Tibial artery (tissue), 4 donors: ENCODE measurements at places on chromosomes 3 and 15.

- DNase-seq: peak; percentile 8
These were observed 168.2 kb downstream of the TBC1D2B start for GRCh38 chr15:77909182-77909940.

DNA sequence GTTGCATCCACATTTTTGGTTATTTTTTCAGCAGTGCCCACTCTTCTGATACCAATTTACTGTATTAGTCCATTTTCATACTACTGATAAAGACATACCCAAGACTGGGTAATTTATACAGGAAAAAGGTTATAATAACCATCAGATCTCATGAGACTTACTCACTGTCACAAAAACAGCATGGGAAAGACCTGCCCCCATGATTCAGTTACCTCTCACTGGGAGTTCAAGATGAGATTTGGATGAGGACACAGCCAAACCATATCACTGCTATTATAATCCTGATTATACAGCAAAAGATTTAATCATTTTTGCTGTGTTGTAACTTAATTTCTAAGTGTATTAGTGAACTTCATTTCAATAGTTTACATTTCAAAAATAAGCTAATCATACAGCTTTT lies 6.6 kb downstream of the ZBED2 start:
- no peak for DNase-seq

GRCh38 chr15:66931768-66932633 lies 133.4 kb upstream of the SMAD3 start:
- peak; percentile 32 for DNase-seq

- DNase-seq: no peak
These were observed 558.8 kb upstream of the ADAMTS9 start for GRCh38 chr3:65246561-65246960.

- no peak for DNase-seq
These were observed 279.5 kb downstream of the RPLP1 start for GRCh38 chr15:69732133-69732532.

DNA sequence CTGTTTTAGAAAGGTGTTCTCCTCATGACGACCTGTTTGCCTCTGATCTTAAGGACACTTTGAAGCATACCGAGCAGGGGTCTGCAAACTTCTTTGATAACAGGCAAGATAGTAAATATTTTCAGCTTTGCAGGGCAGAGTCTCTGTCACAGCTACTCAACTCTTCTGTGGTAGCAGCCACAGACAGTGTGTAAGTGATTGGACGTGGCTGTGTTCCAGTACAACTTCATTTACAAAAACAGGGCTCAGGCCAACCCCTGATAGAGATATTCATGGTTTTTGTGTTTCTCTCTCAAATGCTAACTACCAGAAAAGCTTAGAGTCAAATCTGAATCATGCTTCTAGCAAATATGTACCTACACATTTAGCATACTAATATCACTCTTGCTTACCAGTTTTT lies 51.5 kb downstream of the TGFBR2 start:
- no peak for DNase-seq

DNA sequence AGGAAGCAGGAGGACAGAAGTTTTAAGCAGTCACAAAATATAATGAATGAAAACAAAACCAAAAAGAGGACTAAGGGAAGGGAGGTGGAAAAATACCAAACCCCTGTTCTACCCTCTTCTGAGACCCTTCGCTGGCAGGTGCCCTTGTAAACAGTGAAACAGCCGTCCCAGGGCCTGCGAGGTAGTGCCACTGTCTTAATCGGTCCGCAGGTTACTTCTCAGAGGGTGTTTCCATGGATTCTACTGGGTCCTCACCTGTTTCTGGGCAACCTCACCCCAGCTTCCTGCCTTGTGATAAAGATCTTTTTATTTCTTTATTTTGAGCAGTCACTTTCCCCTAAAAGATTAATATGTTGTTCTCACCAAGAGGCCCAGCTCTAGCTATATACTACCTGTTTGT lies 65.3 kb downstream of the SLC30A4 start:
- DNase-seq: no peak

DNA sequence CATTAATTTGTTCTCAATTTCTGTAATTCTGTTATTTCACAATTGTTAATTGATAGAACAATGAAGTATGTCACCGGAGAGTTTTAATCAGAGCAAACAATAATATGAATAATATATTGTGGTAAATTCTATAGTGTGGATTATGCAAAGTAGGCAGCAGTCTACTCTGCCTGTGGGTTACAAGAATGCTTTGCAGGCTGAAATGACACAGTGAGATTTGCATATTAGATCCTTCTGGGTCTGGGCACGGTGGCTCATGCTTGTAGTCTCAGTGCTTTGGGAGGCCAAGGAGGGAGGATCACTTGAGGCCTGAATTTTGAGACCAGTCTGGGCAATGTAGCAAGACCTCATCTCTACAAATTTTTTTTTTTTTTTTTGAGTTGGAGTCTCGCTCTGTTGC lies 12.5 kb downstream of the COPG1 start:
- no peak for DNase-seq

DNA sequence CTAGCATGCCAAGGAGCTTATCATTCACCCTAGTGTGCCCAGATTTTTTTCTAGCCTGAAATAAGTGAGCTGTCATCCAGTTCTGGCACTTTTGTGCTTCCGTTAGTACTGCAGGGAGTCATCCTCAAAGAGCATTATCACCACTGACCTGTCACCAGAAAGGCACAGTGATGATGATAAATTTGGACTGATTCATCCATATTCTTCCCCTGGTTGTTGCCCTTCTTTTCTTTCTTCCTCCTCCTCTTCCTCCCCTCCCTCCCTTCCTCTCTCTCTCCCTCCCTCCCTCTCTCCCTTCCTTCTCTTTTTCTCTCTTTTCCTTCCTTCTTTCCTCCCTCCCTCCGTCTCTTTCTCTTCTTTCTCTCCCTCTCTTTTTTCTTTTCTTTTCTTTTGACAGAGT lies 21.3 kb downstream of the SLC35G2 start:
- DNase-seq: no peak

DNA sequence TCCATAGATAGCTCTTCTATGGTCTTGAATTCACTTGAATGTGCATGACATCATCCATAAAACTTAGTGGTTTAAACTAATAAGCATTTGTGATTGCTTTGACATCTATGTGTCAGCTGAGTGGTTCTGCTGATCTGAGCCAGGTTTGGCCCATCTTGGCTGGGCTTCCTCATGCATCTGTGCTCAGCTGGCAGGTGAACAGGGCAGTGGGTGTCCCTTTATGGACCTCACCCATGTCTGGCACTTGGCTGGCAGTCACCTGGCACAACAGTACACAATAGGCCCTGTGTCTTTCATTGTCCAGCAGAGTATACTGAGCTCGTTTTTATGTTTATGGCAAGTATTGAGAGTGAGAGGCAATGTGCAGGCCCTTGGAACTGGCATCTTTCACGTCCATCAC lies 73.7 kb upstream of the CNTN6 start:
- DNase-seq: no peak

DNA sequence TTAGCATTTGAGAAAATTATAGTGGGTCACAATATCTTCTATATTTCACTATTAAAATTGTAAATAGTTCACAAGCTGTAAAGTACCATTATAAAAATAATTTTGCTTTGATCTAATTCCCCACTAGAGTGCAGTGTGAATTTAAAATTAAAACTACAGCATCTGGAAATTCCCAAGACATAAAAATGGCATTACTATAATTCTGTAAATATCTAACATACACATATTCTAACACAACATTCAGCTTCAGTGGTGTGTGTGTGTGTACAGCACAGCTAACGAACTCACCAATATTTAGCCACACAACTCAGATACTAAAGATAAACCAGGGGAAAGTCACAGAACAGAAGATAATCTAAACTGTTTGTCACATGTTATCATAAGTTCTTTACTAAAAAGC lies 424.9 kb upstream of the ZNF385D start:
- no peak for DNase-seq

DNA sequence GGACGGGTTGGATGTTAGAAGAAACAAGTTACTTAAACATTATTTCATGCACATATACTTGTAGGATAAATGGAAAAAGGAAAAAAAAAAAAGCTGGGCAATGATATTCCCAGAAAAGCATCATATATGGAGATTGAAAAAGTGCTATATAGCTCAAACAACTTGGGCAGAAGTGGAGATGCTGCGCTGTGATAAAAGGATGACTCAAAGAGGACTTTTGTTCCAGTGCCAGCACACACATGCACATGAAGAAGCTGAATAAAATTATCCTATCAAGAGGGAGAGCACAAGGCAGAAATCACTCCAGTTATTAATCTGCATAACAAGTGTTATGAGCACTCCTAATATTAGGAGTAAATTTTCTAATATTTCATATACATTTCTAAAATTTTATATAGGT lies 30.9 kb downstream of the FRMD4B start:
- no peak for DNase-seq

GRCh38 chr3:13776253-13777050 lies 103.4 kb downstream of the WNT7A start:
- no peak for DNase-seq

DNA sequence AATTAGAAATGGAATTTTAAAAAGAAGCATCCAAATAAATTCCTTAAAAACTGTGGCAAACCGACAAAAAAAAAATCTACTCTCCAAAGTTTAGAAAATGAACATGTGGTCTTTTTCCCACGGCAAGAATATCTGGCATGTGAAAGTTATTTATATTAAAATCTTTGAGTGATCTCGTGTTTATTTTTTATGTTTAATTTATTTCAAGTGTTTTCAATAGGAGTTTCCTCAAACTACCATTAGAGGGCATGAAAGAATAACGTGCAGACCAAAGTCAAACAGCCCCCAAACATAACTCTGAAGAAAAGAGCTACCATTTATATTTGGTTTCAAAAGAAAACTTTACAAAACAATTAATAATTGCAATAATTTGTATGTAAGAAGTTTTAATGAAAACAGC lies 286.4 kb downstream of the ZIC4 start:
- DNase-seq: no peak

GRCh38 chr3:146223401-146224373 lies 27.2 kb downstream of the PLSCR4 start:
- no peak for DNase-seq

GRCh38 chr3:194091141-194091540 lies 44.8 kb upstream of the HES1 start:
- no peak for DNase-seq

DNA sequence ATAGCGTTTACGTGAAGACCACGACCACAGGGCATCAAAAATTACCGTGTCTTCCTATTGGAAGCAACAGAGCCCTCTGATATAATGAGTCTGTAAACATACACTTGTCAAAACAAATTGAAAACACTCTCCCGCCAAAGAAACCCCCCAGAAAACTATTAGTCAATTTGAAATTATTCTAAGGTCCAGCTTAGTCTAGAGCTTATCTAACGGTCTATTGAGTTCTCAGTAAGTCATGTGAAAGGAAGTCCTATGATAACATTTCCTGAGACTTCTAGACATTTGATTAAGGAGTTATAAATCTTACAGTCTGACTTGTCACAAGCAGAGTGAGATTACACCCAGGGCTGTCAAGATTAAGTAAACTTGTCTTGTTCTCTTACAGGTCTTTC lies 356.3 kb downstream of the FOXP1 start:
- DNase-seq: no peak
